ENCODE measurements at places on chromosomes 5 and 9.

GRCh38 chr5:133404724-133405123 is 207.6 kb downstream of the FSTL4 start:
- no peak for DNase-seq

DNA sequence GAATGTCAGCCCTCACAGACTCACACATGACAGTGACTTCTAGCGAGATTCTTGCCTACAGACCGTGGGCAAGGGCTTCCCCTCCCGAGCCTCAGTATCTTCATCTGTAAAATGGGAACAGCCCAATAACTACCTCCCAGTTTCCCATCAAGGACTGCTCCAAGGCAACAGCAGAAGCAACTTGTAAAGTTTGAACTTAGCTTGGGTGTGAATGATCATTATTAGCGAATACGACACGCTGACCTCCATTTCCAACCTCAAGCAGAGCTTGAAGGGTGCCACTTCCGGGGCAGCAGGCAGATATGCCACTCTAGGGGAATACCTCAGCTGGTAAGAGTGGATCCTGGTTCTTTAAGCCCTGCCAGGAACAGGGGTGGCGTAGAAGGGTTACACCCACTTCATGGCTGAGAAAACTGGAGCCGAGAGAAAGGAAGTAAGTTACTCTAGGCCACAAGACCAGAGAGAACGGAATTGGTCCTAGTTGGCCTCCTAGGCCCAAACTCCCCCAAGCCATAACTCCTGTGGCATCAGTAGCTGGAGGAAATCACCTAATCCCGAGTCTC is 2.0 kb downstream of the RNF44 start:
- peak; percentile 83 for DNase-seq

- no peak for DNase-seq
Observed at GRCh38 chr9:93679536-93680442, 103.4 kb downstream of the PHF2 start.

- no peak for DNase-seq
Observed at GRCh38 chr9:7368410-7369292, 430.9 kb downstream of the DMAC1 start.

DNA sequence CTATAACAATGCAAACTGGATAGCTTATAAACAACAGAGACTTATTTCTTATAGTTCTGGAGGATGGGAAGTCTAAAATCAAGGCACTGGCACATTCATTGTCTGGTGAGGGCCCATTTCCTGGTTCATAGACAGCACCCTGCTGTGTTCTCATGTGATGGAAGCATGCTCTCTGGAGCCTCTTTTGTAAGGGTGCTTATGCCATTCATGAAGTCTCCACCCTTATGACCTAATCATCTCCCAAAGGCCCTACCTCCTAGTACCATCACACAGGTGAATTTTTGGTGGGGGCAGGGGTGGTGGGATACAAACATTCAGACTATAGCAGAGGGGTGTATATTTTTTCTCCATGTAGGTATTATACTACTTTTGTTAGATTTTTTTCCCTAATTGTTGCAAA is 92.4 kb downstream of the UNC13B start:
- DNase-seq = no peak

GRCh38 chr5:96743065-96743768 is 64.5 kb downstream of the ERAP1 start:
- DNase-seq = no peak

DNA sequence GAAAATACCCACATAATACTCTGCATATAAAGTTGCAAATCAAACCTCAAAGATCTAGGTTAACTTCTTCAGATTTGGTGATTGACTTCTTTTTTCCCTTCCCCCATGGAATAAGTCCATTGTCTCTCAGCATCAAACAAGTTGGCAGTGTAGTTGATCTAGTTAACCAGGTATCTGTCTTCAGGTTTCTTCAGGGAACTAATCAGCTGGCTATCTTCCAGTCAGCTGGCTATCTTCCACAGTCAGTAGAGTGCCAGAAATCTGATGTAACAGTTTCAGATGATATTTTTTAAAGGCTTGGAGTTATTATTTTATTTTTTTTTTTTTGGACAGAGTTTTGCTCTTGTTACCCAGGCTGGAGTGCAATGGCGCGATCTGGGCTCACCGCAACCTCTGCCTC is 16.8 kb downstream of the TNFSF15 start:
- DNase-seq = no peak

GRCh38 chr9:109342878-109343277 is 22.0 kb upstream of the EPB41L4B start:
- no peak for DNase-seq

DNA sequence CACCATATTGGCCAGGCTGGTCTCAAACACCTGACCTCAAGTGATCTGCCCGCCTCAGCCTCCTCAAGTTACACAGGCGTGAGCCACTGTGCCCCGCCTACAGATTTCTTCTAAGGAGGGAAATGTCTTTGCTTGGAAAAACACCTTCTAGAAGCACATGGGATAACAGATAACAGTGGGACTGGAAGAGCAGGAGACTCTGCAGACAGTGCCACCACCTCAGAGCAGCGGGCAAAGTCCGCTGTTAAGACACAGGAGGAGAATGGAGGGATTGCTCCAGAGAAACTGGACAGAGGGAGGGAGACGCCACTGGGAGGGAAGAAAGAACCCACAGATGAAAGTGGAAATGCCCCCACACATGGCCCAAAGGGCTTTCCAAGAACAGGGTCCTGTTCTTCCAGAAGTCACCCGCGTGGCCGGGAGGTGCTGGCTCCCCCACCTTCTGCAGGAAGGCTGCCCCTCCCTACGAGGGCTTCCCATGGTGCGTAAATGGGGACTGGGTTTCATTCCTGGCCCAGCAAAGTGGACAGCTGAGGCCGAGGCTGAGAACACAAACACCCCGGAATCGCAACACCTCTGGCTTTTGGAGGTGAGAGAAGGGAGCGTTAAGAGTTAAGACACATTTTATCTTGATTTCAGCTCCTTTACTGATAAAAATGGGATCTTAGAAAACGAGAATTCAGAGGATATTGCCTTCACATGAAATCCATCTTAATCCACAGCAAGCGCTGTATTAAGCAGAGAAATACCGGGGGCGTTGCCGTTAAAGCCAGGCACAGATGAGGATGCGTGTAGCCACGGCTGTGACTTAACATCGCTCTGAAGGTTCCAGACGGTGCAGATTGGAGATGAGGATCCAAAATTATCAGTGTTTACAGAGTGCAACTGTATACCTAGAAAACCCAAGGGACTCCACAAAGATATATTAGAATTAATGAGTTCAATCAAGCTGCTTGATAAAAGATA is 11.2 kb downstream of the ADAMTS2 start:
- no peak for DNase-seq

- no peak for DNase-seq
Observed at GRCh38 chr5:53059281-53059680, 50.3 kb downstream of the MOCS2 start.

DNA sequence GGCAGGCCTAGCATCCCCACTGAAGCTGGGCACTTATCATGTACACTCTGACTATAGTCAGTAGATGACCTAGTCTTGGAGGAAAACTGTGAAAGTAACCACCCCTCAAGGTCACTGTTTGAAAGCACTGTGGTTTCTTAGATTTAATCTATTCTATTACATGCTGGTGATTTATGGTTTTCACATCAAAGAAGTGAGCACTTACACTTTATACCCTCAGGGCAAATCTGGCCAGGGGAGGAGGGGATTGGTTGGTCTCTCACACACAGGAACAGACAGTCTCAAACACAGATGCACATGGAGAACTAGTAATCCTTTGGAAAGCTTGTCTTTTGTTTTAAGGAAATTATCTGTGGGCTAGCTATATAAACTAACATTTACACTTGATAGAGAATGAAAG is 17.9 kb upstream of the SPIN1 start:
- DNase-seq = no peak

DNA sequence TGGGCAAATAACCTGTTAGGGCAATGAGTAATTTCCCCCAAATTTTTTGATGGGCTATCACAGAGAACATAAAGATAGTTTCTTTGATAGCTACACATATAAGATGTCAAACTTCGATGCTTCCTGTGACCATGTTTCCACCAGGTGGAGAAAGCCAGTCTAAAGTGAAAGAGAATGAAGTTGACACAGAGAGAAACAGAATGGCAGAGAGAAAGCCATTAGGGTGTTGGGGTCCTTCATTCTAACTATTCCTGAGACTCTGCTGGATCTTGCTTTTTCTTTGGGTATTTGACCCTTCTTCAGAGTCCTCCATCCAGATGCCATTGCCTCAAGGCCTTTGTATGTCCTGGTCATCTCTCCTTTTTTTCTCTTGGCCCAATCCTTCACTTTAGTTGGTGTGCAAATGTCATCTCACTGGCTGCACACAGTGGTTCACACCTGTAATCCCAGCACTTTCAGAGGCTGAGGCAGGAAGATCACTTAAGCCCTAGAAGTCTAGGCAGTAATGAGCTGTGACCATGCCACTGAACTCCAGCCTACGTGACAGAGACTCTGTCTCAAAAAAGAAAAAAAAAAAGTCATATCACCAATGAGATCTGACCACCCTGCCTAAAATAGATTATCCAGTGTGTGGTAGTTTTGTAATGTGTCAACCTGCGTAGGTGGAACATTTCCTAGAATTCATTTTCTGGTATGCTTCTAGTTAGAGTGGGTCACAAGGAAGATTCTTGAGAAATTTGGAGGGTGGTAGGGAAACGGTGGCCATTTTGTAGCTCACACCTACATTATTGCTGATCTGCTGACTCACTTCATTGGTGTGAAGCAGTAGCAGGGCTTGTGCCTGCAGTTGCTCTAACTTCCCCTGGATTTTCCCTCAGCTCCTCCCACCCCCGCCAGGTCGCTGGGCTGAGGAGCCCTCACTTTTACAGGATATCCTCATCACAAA is 20.8 kb upstream of the KIF2A start:
- peak; percentile 13 for DNase-seq

DNA sequence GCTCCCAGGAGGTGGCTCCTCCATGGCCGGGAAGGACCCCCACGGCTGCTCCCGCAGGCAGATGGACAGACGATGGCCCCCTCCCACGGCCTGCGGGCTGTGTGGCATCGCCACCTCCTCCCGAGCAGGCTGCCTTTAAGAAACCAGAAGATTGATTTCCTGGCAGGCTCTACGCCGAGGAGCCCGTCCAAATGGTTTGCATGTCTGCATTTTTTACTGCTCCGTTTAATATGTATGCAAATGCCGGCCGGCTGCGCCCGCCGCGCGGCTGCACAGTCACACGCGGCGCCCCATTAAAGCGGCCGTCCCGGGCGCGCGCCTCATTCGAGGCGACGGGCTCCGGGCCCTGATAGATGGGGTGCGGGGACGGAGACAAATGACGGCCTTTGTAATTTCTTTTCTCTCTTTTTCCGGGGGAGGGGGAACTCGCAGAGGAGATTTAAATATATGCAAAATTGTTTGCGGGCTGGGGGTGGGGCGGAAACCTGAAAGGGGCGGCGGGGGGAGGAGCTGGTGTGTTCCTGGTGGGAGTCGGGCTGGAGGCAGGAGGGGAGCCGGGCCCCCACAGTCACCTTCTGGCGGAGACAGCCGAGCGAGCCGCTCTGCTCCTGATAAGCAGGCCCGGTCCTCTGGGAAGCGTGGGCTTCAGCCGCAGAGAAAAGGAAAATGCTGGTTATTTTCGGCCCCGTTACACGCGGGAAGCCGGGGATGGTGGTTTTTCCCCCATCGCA is 158.7 kb upstream of the IER5L start:
- peak; percentile 31 for DNase-seq

DNA sequence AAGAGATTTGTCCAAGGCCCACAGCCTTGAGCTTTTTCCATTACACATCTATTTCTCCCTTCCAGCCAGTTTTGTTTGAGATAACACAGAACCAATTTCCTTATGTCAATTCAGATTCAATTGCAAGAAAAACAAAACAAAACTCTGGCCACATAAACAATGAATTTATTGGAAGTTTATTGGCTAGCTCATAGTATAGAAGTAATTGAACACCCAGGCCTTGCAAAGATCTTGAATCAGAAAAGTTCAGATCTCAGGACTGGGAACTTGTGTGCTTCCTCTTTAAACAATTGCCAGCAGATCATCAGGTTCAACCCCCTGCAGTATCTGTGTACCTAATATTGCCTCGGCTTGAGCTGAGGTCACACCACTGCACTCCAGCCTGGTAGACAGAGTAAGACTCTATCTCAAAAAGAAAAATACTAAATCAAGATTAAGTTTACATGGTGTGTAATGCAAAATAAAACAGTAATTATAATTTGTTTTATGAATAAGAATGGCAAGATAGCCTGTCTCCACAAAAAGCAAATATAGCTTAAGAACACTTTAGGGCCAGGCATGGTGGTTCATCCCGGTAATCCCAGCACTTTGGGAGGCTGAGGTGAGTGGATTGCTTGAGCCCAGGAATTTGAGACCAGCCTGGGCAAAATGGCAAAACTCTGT is 4.1 kb upstream of the ZCCHC10 start:
- DNase-seq = no peak

GRCh38 chr9:4538107-4538506 is 47.8 kb downstream of the SLC1A1 start:
- no peak for DNase-seq

GRCh38 chr5:39055768-39056398 is 18.3 kb downstream of the RICTOR start:
- no peak for DNase-seq

- DNase-seq = no peak
Observed at GRCh38 chr5:1495525-1495897, 28.2 kb downstream of the LPCAT1 start.

DNA sequence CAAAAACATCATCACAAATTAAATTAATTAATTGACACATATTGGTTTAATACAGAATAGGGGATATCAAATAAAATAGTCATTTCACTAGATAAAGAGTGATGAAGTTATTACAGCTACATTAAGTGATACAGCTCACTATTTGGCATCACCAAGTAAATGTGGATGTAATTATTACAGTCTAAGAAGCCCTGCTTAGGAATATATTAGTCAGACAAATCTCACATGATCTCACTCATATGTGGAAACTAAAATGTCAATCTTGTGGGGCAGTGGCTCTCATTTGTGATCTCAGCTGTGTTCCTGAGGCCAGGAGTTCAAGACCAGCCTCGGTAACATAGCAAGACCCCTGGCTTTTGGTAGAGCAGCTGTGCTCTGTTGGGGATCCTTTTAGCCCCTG is 233.4 kb upstream of the RGMB start:
- no peak for DNase-seq

DNA sequence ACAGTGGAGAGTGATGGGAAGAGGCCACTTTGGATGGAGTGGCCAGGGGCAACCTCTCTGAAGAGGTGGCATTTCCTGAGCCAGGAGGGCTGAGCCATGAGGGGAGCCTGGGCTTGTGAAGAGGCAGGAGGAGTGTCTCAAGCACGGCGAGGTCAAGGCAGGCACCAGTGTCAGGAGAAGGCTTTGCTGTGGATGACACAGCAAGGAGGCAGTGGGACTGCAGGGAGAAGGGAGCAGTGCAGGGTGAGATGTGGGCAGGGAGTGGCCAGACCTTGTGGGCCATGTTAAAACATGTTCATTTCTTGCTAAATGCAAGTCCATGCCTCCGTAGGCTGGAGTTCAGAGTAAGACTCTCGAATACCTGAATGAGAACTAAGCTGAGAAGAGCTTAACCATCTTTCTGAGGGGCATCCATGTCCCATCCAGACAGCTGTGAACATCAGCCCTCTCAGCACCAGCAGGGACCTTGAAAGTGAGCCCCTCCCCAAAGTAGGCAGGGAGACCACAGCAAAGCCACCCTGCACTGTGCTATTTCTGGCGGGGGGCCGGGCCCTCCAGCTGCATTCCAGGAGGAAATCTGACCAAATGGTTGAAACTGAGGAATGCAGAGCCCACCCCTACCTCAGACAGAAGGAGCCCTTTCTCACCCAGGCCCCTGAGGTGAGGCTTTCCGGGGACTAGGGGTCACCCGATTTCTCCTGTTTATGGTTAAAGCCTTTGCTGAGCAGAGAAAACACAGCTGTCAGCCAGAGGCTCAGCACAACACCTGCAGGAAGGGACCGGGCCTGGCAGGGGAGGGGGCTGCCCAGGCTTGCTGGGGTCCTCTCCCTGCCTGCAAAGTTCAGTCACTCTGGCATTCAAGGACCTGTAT is 16.1 kb upstream of the ARSI start:
- DNase-seq = no peak
